ENCODE measurements at places on chromosomes 7 and 10. TPM values are rescaled to one million over a fixed set of nuclear protein-coding genes. Genes with fewer than 3 reads are reported as not detected.
A peak's percentile ranks its signal among the peaks of the same experiment; 100 is the strongest.

GRCh38 chr7:129798616-129799349 lies 154.0 kb downstream of the UBE2H start:
- no peak overlapping the region for H3K4me3 ChIP-seq
- no peak for DNase-seq
- no peaks in the 10 kb centered on the region for H3K36me3 ChIP-seq
- H3K27ac ChIP-seq, result no peak overlapping the region

DNA sequence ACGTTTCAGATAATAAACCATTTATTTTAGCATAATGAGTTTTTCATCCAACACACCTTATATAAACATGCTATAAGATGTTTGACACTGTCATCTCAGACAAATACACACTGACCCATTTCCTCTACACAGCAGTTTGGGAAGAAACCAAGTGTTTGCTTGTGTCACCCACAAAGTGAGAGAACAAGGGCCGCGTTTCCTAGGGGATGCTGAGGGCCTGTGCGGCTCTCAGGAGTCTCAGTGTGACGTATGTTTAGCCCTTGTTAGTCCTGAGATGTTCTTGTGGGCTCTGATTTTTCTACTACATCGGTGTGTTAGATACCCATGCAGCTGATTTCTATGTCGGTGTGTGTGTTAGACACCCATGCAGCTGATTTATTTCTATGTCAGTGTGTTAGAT lies 266.3 kb downstream of the DIP2C start:
- peaks cover 2% of the 10 kb centered on the region for H3K36me3 ChIP-seq
- no peak overlapping the region for H3K4me3 ChIP-seq
- no peaks in the 10 kb centered on the region for H3K4me1 ChIP-seq

DNA sequence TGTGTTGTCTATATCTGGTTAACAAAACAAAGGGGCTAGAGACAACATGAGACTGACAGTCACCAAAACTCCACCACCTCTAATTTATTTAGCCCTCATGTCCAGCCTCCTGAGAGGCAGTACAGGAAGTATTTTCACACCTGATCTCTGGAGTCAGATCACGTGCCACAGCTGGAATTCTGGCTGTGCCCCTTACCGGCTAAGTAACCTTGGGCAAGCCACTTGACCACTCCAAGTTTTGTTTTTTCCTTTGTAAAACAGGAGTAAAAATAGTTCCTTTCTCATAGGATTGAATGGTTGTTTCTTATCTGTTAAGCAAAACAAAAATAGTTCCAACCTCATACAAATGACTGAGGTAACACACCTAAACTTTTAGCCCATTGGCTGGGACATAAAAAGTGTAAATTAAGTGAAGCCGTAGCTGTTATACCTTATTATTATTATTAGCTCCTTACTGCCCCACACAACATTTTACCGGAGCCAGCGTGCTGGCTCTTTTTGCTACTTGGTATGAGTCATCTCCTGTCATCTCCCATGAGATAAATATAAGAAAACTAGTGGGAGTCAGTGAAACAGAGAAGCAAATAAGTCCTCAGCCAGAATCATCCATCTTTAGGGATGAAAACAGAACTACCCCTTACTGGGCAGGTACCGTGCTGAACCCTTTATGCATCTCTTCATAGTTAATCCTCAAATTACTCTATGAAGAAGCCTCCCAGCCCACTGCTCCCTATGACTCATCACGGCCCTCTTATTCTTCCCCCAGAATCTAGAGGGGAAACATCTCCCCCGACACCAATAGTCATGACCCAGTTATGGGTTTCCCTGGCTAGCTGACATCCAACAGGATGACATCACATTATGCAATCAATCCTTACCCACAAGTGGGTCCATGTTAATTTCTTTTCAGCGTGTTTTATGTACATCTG lies 44.9 kb downstream of the PPP1R3C start:
- no peak for DNase-seq
- H3K27ac ChIP-seq, result no peak overlapping the region
- H3K36me3 ChIP-seq, result no peaks in the 10 kb centered on the region
- H3K4me3 ChIP-seq, result no peak overlapping the region
- no peaks in the 10 kb centered on the region for H3K4me1 ChIP-seq
- peaks cover 42% of the 10 kb centered on the region for H3K27me3 ChIP-seq

GRCh38 chr10:110011681-110012080 lies 3.9 kb downstream of the ADD3 start:
- H3K27me3 ChIP-seq, result no peaks in the 10 kb centered on the region
- peak overlapping the region; percentile 58 for H3K4me3 ChIP-seq
- peaks cover 78% of the 10 kb centered on the region for H3K4me1 ChIP-seq
- H3K27ac ChIP-seq, result peak overlapping the region; percentile 87
- DNase-seq, result no peak

- no peak overlapping the region for H3K27ac ChIP-seq
- no peak overlapping the region for H3K4me3 ChIP-seq
- H3K27me3 ChIP-seq, result no peaks in the 10 kb centered on the region
- DNase-seq, result no peak
- no peaks in the 10 kb centered on the region for H3K36me3 ChIP-seq
- no peaks in the 10 kb centered on the region for H3K4me1 ChIP-seq
Measured at GRCh38 chr10:98745645-98746044, 298.9 kb upstream of the HPS1 start.

GRCh38 chr10:63213489-63213888 lies 80.4 kb downstream of the NRBF2 start:
- H3K27ac ChIP-seq, result no peak overlapping the region
- H3K4me1 ChIP-seq, result peaks cover 36% of the 10 kb centered on the region
- peaks cover 12% of the 10 kb centered on the region for H3K36me3 ChIP-seq
- no peak overlapping the region for H3K4me3 ChIP-seq

- no peak overlapping the region for H3K4me3 ChIP-seq
- H3K27me3 ChIP-seq, result no peaks in the 10 kb centered on the region
- no peak overlapping the region for H3K27ac ChIP-seq
Measured at GRCh38 chr7:41472427-41473125, 230.3 kb downstream of the INHBA start.

- peaks cover 42% of the 10 kb centered on the region for H3K27me3 ChIP-seq
- H3K4me1 ChIP-seq, result peaks cover 11% of the 10 kb centered on the region
- DNase-seq, result peak; percentile 46
- peak overlapping the region; percentile 38 for H3K27ac ChIP-seq
Measured at GRCh38 chr7:149414745-149415390, 46.0 kb downstream of the ZNF777 start.

- H3K27ac ChIP-seq, result no peak overlapping the region
- no peak overlapping the region for H3K4me3 ChIP-seq
- no peaks in the 10 kb centered on the region for H3K4me1 ChIP-seq
- H3K27me3 ChIP-seq, result no peaks in the 10 kb centered on the region
- DNase-seq, result no peak
- no peaks in the 10 kb centered on the region for H3K36me3 ChIP-seq
Measured at GRCh38 chr7:81441750-81442149, 328.1 kb downstream of the HGF start.

GRCh38 chr10:44982114-44982460 lies 3.5 kb upstream of the DEPP1 start:
- H3K27me3 ChIP-seq, result no peaks in the 10 kb centered on the region
- peaks cover 8% of the 10 kb centered on the region for H3K4me1 ChIP-seq
- no peaks in the 10 kb centered on the region for H3K36me3 ChIP-seq
- no peak for DNase-seq
- no peak overlapping the region for H3K4me3 ChIP-seq

- H3K27ac ChIP-seq, result no peak overlapping the region
- no peaks in the 10 kb centered on the region for H3K27me3 ChIP-seq
- H3K4me1 ChIP-seq, result peaks cover 12% of the 10 kb centered on the region
- peaks cover 5% of the 10 kb centered on the region for H3K36me3 ChIP-seq
Measured at GRCh38 chr10:31896968-31897384, 31.7 kb downstream of the ARHGAP12 start.

DNA sequence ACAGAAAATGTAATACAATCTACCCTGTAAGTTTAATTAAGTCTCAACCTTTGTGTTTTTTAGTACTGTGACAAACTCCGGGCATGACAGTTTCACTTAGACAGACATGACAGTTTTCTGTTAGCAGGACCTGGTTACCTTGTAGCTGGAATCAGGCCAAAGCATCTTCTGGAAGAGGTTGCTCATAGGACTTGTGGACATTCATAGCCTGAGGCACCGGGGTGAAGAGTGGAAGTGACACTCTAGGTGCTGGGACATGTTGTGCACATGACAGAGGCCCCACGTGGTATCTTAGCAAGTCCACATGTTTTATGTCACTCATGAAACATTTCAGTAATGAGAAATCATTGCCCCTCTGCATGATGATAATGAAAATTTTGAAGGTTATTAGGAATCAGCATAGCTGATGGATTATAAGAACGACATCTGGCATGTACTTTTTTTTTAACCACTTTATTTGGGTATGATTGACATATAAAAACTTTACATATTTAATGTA lies 441.4 kb downstream of the CNTNAP2 start:
- no peak overlapping the region for H3K4me3 ChIP-seq
- no peaks in the 10 kb centered on the region for H3K27me3 ChIP-seq
- no peak for DNase-seq
- H3K4me1 ChIP-seq, result no peaks in the 10 kb centered on the region
- H3K27ac ChIP-seq, result no peak overlapping the region
- no peaks in the 10 kb centered on the region for H3K36me3 ChIP-seq

DNA sequence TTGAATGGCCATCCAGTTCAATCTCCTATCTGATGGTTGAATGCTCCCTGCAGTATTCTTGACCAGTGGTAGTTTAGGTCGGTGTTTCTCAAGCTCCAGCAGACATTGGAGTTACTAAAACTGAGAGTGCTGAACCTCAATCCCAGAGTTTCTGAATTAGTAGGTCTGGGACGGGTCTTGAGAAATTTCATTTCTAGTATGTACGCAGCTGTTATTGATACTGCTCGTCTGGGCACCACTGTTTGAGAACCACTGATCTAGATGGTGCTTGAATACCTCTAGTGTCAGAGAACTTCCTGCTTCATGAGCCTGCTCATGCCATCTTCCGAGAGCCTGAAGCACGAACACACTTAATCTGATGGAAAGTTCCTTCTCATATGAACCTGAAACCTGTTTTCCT lies 99.4 kb upstream of the CREB5 start:
- no peak for DNase-seq
- H3K4me3 ChIP-seq, result no peak overlapping the region
- H3K27ac ChIP-seq, result no peak overlapping the region

GRCh38 chr7:158617737-158618128 lies 30.1 kb upstream of the PTPRN2 start:
- H3K27ac ChIP-seq, result no peak overlapping the region
- H3K4me3 ChIP-seq, result no peak overlapping the region
- H3K27me3 ChIP-seq, result no peaks in the 10 kb centered on the region
- no peak for DNase-seq
- H3K36me3 ChIP-seq, result peaks cover 6% of the 10 kb centered on the region

DNA sequence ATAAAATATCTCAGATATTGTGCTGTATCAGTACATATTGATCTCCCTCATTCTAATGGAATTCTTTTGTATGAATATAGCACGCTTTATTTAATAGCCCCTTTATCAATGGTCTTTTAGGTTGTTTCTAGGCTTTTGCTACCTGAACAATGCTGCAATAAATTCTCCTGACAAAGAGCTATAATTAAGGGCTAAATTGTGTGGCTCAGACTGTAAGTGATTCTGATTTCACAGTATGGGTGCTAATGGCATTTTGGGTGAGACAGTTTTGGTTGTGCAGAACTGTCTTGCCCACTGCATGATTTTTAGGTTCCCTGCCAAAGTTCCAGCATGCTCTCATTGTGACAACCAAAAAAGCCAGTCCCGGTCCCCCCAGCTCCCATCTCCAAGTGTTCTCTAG lies 363.2 kb downstream of the REEP3 start:
- H3K27me3 ChIP-seq, result peaks cover 6% of the 10 kb centered on the region
- H3K27ac ChIP-seq, result no peak overlapping the region

- H3K27me3 ChIP-seq, result no peaks in the 10 kb centered on the region
- H3K4me1 ChIP-seq, result peaks cover 14% of the 10 kb centered on the region
- no peak overlapping the region for H3K27ac ChIP-seq
- no peak for DNase-seq
- H3K4me3 ChIP-seq, result no peak overlapping the region
Measured at GRCh38 chr10:60338002-60338564, 51.6 kb downstream of the ANK3 start.

DNA sequence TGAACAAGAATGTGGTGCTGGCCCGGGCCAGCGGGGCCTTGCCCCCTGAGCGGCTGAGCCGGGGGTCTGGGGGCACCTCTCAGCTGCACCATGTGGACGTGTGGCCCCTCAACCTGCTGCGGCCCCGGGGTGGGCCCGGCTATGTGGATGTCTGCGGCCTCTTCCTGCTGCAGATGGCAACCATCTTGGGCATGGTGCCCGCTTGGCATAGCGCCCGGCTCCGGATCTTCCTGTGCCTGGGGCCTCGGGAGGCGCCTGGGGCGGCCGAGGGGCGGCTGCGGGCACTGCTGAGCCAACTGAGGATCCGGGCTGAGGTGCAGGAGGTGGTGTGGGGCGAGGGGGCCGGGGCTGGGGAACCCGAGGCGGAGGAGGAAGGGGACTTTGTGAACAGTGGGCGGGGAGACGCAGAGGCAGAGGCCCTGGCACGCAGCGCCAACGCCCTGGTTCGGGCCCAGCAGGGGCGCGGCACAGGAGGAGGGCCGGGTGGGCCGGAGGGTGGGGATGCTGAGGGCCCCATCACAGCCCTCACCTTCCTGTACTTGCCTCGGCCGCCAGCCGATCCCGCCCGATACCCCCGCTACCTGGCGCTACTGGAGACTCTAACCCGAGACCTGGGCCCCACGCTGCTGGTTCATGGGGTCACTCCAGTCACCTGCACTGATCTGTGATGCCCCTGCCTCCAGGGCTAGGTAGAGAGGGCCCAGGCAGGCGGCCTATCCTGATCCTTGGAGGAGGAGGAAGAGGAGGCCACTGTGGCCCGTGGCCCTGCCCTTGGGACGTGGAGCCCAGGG lies 1.1 kb upstream of the TRIP6 start:
- H3K4me1 ChIP-seq, result peaks cover 20% of the 10 kb centered on the region
- peak overlapping the region; percentile 85 for H3K4me3 ChIP-seq
- no peak overlapping the region for H3K27ac ChIP-seq
- no peaks in the 10 kb centered on the region for H3K36me3 ChIP-seq
- no peaks in the 10 kb centered on the region for H3K27me3 ChIP-seq
- DNase-seq, result peak; percentile 48

DNA sequence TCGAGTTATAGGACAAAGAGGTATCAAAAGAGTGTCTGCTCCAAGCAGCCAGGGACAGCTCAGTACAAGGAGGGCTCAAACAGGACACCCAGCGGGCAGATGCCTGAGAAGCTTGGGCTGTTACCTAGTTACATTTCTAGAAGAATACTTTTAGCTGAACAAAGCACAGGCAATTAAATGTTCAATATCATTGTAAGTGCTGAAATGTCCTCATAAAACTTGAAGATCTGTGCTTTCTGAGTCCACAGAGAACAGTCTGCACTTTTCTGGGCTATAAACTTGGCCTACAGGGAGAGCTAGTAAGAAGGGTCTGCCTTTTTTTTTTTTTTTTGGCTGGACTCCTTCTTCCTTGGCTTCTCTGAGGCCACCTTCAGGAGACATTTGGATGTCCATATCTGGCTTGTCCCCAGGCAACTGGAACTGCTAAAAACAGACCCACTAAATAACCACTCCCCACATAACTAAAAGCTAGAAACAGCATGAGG lies 123.2 kb downstream of the SLC16A9 start:
- no peak overlapping the region for H3K27ac ChIP-seq
- no peaks in the 10 kb centered on the region for H3K36me3 ChIP-seq
- peaks cover 5% of the 10 kb centered on the region for H3K27me3 ChIP-seq
- no peaks in the 10 kb centered on the region for H3K4me1 ChIP-seq

FBXO24 gene
- total RNA-seq, result 3.6 TPM

MSMB gene
- not detected for total RNA-seq

TAS2R41 gene
- not detected for total RNA-seq

NUTM2E gene
- not detected for total RNA-seq

SPRN gene
- not detected for total RNA-seq

H2BK1 gene
- total RNA-seq, result 4.4 TPM

TWIST1 gene
- 6.5 TPM for total RNA-seq

All from activated T-cell treated with anti-CD3 and anti-CD28 coated beads, Interleukin-2, amount 50 U/mL, for 72 hours (primary cell).